NCI-H1436 treated with DMSO at 0.1 percent for 48 hours (cell line): ENCODE measurements at places on chromosomes 2 and 18.

GRCh38 chr2:108169982-108170625, 69.7 kb upstream of the SULT1C3 start:
- no peak for DNase-seq

DNA sequence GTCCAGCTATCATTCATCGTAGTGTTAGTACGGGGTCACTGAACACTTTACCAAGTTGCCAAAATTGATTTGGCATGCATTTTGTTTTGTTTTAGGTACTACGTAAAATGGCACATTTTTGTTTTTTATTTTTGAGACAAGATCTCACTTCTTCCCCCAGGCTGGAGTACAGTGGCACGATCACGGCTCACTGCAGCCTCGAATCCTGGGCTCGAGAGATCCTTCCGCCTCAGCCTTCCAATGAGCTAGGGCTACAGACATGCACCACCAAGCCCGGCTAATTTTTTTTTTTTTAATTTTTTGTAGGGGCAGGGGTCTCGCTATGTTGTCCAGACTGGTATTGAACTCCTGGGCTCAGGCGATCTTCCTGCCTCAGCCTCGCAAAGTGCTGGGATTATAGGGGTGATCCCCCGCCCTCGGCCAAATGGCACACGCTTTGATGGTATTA, 786 bp downstream of the TAF1B start:
- DNase-seq = no peak

DNA sequence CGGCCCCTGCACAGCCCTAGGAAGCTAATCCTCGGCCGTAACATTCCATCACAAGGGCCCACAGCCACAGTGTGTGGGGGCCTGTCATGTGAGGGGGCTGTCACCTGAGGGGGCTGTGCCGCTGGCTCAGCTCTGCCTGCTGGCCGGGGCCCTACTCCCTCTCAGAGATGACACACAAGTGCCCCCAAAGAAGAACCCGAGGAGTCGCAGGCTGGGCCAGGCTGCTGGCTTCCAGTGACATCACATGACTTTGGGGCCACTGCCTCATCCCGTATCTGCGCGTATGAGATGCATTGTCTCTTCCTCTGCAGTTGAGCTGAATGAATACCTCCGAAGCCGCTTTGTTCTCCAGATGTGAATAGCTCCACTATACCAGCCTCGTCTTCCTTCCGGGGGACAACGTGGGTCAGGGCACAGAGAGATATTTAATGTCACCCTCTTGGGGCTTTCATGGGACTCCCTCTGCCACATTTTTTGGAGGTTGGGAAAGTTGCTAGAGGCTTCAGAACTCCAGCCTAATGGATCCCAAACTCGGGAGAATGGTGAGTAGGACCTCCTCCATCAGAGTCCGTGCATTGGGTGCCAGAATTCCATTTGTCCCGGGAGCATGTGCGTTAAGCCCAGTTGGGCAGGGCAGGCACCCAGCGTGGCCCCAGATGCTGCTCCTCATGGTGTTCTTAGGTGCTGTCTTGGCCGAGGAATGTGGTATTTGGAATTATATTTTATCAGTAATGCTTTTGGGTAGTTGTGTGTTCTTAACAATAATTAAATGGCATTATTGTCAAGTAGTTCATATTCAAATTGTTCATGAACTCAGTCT, at the start of gene CNDP1:
CNDP1 (plus strand) TSS at position 351 of the 820 bp plus-strand sequence; CDS start at position 519, 168 bp downstream.
- no peak for DNase-seq

DNA sequence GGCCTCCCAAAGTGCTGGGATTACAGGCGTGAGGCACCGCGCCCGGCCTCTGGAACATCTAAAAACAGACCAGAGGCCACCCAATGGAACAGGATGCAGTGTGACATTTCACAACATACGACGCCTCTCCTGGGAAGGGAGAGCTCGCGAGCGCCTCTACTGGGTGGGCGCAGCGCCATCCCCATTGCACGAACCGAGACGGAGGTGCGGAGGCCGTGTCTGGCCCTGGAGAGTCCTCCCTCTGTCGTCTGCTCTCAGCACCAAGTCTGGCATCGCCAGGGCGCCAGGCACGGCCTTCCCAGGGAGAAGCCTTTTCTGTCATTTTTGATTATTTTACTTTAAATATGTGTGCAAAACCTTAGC, 9.4 kb upstream of the GBX2 start:
- no peak for DNase-seq

- DNase-seq = peak; percentile 5
Measured at GRCh38 chr2:101341901-101342624, 33.6 kb upstream of the RNF149 start.

DNA sequence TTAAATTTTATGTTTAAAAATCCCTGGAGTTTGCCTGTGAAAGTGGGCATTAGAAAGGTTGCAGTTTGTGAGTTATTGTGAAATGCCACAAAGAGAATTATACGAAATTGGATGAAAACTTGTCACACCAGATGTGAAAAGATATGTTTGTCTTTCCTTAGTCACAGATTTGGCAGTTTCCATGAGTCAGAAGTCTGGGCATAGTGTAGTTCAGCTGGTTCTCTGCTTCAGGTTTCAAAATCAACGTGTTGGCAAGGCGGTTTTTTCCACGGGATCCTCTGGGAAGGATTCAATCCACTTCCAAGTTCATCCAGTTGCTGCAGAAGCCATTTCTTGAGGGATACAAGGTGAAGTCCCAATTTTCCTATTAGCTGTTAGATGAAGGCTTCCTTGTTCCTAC, 658.0 kb upstream of the CDH2 start:
- no peak for DNase-seq
